ENCODE measurements at places on chromosomes 1 and 21. TPM values are rescaled to one million over a fixed set of nuclear protein-coding genes. Genes with fewer than 3 reads are reported as not detected.

- DNase-seq = no peak
Observed at GRCh38 chr1:6317098-6317760, 56.3 kb upstream of the GPR153 start.

DNA sequence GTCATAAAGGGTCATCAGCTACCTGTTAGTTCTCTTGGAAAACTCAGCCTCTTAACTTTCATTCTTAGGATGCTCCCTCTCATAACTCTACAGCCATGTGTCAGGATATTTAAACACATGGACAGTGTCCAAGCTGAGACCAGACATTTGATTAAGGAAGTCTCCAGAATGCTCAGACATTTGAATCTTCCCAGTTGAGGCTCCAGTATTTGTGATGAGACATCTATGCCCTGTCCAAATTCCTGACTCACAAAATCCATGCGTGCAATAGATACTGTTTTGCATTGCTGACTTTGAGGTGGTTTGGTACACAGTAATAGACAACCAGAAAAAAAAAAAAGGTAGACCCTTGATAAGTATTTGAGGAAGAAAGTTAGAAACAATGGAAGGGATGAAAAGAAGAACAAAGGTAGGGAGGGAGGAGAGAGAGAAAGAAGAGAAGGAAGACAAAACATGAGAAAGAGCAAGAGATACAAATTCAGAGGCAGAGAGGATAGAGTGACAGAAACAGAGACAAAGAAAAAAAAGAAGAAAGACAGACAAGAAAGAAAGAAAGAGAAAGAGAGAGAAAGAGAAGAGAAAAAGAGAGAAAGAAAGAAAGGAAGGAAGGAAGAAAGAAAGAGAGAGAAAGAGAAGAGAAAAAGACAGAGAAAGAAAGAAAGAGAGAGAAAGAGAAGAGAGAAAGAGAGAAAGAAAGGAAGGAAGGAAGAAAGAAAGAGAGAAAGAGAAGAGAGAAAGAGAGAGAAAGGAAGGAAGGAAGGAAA, 275.5 kb upstream of the PRMT6 start:
- no peak for DNase-seq

DNA sequence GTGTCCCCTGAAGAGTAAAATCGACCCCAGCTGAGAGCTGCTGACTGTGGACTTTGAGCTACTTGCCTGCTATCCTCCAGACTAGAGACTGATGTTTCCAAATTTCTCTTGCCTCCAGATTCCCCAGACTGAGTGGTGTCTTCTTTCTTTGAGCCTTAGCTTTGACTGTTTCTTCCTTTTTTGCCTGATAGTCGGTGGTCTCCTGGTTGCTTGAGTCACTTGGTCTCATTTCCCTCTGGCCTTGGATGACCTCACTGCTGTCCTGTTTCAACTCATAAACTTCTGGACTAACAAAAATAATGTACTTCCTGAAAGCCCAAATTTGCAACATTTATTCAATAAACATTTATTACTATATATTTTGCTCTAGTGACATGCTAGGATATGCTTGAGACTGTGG, 52.9 kb upstream of the DIPK1A start:
- DNase-seq = no peak

The SMCP gene
- total RNA-seq = not detected

DNA sequence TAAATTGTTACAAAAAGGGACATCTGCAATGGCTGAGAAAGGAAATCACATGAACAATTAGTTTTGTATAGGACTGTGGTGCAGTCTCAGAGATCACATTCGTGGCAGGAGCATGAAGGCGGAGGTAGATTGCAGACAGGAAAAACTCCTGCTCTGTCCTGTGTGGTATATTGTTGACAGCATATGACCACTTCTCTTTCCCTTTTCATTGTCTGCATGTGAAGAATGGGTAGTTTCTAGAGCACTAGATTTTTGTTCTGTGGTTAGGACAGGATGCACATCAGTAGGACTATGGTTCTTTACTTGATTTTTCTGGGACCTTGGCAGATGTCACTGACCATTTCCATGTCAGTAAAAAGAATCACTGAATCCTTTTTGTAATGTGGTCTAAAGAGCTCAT, 625.9 kb upstream of the PKN2 start:
- no peak for DNase-seq

The SPRR2B gene
- total RNA-seq = not detected
